ENCODE measurements at places on chromosomes 7 and 10.

- peak; percentile 63 for DNase-seq
- no peaks in the 10 kb centered on the region for H3K27me3 ChIP-seq
- H3K27ac ChIP-seq = no peak overlapping the region
These were observed 14.3 kb downstream of the ADAM12 start for GRCh38 chr10:126373972-126374371.

DNA sequence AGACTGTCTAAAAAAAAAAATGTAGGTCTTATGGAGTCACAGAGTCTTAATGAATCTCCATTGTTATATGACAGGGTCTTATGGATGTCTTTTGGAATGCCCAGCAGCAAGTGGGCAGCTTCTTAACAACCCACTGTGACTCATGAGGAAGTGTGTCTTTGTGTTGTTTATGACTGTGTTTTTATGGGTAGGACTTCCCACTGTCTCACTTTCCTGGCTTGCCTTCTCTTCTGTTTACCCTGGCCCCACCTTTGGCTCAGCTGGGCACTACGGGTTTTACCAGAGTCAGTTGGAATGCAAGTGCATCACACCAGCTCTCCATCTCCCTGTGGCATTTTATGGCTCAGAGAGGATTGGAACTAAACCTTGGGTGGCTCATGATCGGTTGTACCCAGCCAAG, 580.5 kb downstream of the AUTS2 start:
- DNase-seq = no peak
- peaks cover 4% of the 10 kb centered on the region for H3K36me3 ChIP-seq
- H3K4me3 ChIP-seq = no peak overlapping the region
- H3K27me3 ChIP-seq = no peaks in the 10 kb centered on the region
- no peak overlapping the region for H3K27ac ChIP-seq

GRCh38 chr7:50644586-50644985, 79.4 kb upstream of the DDC start:
- no peak overlapping the region for H3K27ac ChIP-seq
- H3K27me3 ChIP-seq = no peaks in the 10 kb centered on the region
- peaks cover 3% of the 10 kb centered on the region for H3K36me3 ChIP-seq

GRCh38 chr10:88315755-88316154, 267.4 kb downstream of the RNLS start:
- H3K27me3 ChIP-seq = no peaks in the 10 kb centered on the region
- no peak overlapping the region for H3K4me3 ChIP-seq
- H3K4me1 ChIP-seq = peaks cover 5% of the 10 kb centered on the region
- H3K36me3 ChIP-seq = no peaks in the 10 kb centered on the region
- no peak overlapping the region for H3K27ac ChIP-seq

- H3K4me1 ChIP-seq = peaks cover 36% of the 10 kb centered on the region
- no peaks in the 10 kb centered on the region for H3K27me3 ChIP-seq
- DNase-seq = no peak
- no peaks in the 10 kb centered on the region for H3K36me3 ChIP-seq
These were observed 2.1 kb upstream of the KAT6B start for GRCh38 chr10:74824184-74824899.

GRCh38 chr7:24384362-24385030, 100.5 kb downstream of the NPY start:
- peaks cover 17% of the 10 kb centered on the region for H3K4me1 ChIP-seq
- no peak for DNase-seq
- H3K27me3 ChIP-seq = no peaks in the 10 kb centered on the region
- H3K4me3 ChIP-seq = no peak overlapping the region
- no peak overlapping the region for H3K27ac ChIP-seq

DNA sequence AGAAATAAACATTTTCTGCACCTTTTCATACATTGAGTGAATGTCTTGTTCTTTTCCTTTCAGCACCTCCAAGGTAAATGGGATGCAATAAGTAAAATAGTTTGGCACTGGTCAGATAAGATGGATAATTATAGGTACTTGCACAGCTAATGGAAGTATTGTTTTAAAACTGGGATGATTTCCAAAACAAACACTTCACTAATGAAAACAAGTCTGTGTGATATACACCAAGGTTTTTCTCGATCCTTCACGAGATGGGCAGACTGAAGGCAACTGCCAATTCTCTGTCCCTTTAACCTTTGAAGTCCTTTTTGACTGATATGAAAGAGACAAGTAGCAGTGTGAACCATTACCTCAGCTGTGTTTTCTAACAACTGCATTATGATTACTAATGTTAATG, 423.8 kb downstream of the GFRA1 start:
- H3K27me3 ChIP-seq = no peaks in the 10 kb centered on the region
- H3K4me1 ChIP-seq = peaks cover 20% of the 10 kb centered on the region
- no peaks in the 10 kb centered on the region for H3K36me3 ChIP-seq
- no peak overlapping the region for H3K4me3 ChIP-seq
- DNase-seq = no peak
- no peak overlapping the region for H3K27ac ChIP-seq

DNA sequence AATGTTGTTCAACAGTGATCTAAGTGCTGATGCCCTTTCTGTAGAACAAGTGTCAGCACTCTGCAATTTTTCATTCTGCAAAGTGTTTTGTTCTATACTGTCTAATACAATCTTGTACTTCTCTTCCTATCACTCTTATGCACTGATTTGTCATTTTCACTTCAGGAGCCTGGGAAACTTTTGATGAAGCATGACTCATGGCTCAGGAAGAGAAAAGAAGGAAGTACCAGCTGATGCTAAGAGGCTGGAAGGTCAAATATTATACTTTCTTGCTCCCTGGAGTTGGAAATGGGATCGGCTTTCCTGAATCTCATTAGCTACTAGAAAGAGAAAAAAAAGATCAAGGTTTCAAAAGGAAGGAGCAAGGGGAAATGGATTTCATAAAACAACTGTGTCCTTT, 45.8 kb downstream of the DGKI start:
- H3K4me3 ChIP-seq = no peak overlapping the region
- H3K4me1 ChIP-seq = peaks cover 5% of the 10 kb centered on the region
- no peaks in the 10 kb centered on the region for H3K27me3 ChIP-seq
- H3K36me3 ChIP-seq = no peaks in the 10 kb centered on the region
- H3K27ac ChIP-seq = no peak overlapping the region

GRCh38 chr7:151229249-151229648, 2.2 kb upstream of the ABCF2 start:
- H3K27me3 ChIP-seq = no peaks in the 10 kb centered on the region
- DNase-seq = no peak
- no peak overlapping the region for H3K27ac ChIP-seq
- H3K4me1 ChIP-seq = peaks cover 31% of the 10 kb centered on the region
- H3K4me3 ChIP-seq = no peak overlapping the region
- peaks cover 22% of the 10 kb centered on the region for H3K36me3 ChIP-seq

DNA sequence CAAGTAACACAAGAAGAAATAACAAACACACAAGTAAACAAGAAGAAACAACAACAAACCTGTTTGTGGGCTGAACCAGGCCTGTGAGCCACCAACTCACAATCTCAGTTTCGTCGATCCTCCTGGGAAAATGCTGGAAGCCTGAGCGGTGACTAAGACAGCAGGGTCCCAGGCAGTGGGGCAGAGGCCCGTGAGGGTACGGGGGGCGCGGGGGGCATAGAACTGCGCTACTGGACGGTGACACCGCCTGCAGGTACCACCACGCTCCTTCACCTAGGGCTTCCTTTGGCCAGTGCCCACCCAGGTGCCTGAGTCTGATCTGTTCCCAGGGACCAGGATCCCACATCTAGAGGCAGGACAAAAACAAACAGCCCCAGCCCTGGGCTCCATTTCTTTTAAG, 3.4 kb upstream of the CALN1 start:
- DNase-seq = no peak
- H3K4me1 ChIP-seq = no peaks in the 10 kb centered on the region
- no peak overlapping the region for H3K4me3 ChIP-seq

DNA sequence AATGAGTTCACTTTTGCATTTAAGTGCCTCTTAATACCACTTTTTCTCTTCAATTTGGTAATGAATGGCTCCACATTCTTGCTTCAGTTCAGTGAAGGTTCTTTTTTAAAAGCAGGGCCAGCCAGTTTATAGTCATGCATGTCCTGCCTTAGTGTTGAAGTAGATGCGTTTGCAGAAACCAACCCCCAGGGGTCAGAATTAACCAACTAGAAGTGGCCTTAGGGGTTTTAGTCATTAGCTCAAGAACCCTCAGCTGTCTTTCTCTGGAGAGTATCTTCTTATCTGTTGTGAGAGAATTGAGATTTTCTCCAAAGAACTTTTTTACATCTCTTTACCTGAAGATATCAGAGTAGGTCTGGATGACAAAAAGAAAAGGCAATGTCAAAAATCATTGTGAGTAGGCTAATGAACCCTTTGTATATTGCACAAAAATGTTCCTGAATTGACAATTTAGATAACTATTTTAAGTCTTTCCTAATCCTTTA, 82.2 kb downstream of the PIK3CG start:
- DNase-seq = peak; percentile 79
- peaks cover 68% of the 10 kb centered on the region for H3K27me3 ChIP-seq
- H3K27ac ChIP-seq = no peak overlapping the region
- H3K4me1 ChIP-seq = no peaks in the 10 kb centered on the region

- H3K27me3 ChIP-seq = peaks cover 39% of the 10 kb centered on the region
- H3K36me3 ChIP-seq = peaks cover 7% of the 10 kb centered on the region
- H3K27ac ChIP-seq = no peak overlapping the region
These were observed 526 bp downstream of the SFRP5 start for GRCh38 chr10:97771055-97771891.

- DNase-seq = peak; percentile 18
- H3K27me3 ChIP-seq = peaks cover 84% of the 10 kb centered on the region
- H3K4me3 ChIP-seq = no peak overlapping the region
- H3K27ac ChIP-seq = no peak overlapping the region
These were observed 4.0 kb downstream of the ITGA8 start for GRCh38 chr10:15715619-15716227.

GRCh38 chr7:66696774-66697191, 43.8 kb upstream of the RABGEF1 start:
- H3K4me1 ChIP-seq = peaks cover 19% of the 10 kb centered on the region
- H3K4me3 ChIP-seq = no peak overlapping the region
- peaks cover 28% of the 10 kb centered on the region for H3K36me3 ChIP-seq
- H3K27ac ChIP-seq = no peak overlapping the region
- peak; percentile 8 for DNase-seq

DNA sequence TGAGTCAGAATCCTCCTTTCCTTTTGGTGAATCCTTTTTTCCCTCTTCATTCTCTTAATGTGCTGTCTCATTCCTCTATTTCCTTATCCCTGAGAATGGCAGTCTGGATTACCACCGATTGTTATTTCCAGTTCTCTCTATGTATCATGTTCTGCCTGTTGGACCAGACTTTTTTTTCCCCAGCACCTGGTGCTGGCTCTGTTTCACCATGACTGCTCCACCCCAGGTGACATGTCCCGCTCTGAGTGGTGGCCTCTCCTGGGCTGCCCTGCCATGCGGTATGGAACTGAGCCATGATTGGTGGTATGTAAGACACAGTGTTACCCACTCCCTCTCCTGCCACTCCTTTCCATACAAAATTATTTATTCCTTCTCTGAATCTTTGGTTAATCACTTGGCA, 399.9 kb downstream of the GATA3 start:
- DNase-seq = no peak
- H3K27ac ChIP-seq = peak overlapping the region; percentile 57
- H3K36me3 ChIP-seq = no peaks in the 10 kb centered on the region
- H3K27me3 ChIP-seq = no peaks in the 10 kb centered on the region
- peaks cover 11% of the 10 kb centered on the region for H3K4me1 ChIP-seq

DNA sequence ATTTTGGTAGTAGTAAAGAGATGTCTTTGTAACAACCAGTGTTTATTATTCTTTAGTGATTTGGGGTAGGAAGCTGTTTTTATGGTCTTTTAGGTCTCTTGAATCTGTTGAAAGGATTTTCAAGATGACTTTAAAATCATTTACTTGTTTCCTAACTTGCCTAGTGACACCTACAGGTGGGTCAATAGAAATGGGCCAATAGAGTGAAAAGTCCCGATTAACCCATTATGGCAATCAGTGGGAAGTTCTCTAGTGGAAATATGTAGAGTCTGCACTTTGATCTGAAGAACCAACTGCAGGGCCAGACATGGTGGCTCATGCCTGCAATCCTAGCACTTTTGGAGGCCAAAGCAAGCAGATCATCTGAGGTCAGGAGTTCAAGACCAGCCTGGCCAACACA, 374.7 kb upstream of the BMPER start:
- no peaks in the 10 kb centered on the region for H3K36me3 ChIP-seq
- no peak overlapping the region for H3K4me3 ChIP-seq
- no peaks in the 10 kb centered on the region for H3K27me3 ChIP-seq
- no peak for DNase-seq
- no peaks in the 10 kb centered on the region for H3K4me1 ChIP-seq

- DNase-seq = peak; percentile 36
- no peaks in the 10 kb centered on the region for H3K27me3 ChIP-seq
- H3K27ac ChIP-seq = no peak overlapping the region
- H3K4me1 ChIP-seq = peaks cover 23% of the 10 kb centered on the region
- no peak overlapping the region for H3K4me3 ChIP-seq
These were observed 96.3 kb downstream of the CPED1 start for GRCh38 chr7:121084748-121085336.

DNA sequence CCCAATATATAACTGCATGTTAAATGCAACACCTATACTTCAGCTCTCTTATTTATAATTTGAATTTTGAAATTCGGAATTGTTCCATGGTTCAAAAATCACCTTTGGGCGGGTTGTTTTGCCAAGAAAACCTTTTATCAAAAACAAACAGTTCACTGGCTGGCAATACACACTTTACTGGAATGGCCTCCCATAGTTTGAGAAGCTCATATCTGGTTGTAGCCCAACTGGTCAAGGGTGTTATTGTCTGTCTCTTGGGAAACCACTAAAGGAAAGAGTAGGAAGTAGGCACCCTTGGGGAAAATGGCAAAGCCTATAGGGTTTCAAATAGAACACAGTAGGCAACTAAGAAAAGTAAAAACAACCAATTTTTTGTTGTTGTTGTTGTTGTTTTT, 117.9 kb downstream of the HIPK2 start:
- H3K36me3 ChIP-seq = peaks cover 32% of the 10 kb centered on the region
- H3K27ac ChIP-seq = peak overlapping the region; percentile 73
- H3K4me1 ChIP-seq = peaks cover 76% of the 10 kb centered on the region
- H3K4me3 ChIP-seq = no peak overlapping the region

GRCh38 chr10:125692196-125692595, 9.2 kb upstream of the TEX36 start:
- H3K27me3 ChIP-seq = peaks cover 17% of the 10 kb centered on the region
- no peak for DNase-seq
- H3K4me1 ChIP-seq = no peaks in the 10 kb centered on the region

DNA sequence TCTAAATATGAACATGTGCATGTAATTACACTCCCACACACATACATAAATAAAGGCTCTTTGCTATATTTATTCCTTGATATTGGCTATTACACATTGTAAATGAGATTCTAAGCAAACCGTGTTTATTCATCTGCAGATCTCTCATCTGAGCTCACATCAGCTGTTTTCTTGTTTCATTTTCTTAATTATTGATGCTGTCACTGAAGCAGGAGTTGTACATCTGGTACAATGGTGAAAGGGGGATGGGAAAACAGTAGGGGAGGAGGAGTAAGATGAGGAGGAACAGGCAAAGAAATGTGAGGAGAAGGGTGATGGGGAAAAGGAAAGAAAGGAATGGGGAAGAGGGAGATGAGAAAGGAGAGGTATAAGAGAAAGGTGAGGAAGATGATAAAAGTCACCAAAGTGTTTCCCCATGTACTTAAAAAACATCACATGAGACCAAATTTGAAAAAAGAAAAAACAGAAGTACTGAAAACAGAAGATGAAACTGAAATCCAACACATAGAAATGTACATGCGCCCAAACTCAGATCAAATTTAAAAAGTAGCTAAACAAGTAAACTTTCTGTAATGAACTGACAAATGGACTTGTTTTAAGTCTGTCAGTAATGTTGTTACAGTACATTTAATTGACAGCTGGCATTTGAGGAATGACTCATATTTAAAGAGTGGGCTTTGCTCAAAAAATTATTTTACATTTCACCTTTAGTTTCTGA, 472.2 kb downstream of the ARL4A start:
- no peaks in the 10 kb centered on the region for H3K36me3 ChIP-seq
- no peak for DNase-seq
- no peak overlapping the region for H3K27ac ChIP-seq
- H3K27me3 ChIP-seq = no peaks in the 10 kb centered on the region
- no peak overlapping the region for H3K4me3 ChIP-seq
